ENCODE measurements at places on chromosomes 1 and 21. TPM values are rescaled to one million over a fixed set of nuclear protein-coding genes. Genes with fewer than 3 reads are reported as not detected.

LEFTY1 gene
- 0.13 TPM for total RNA-seq

DNAH14 gene
- 2.2 TPM for total RNA-seq

ADAMTS1 gene
- not detected for total RNA-seq

FCRL1 gene
- total RNA-seq: 0.28 TPM

MSH4 gene
- 0.05 TPM for total RNA-seq

BACH1 gene
- 13.2 TPM for total RNA-seq

DSCAM gene
- not detected for total RNA-seq

OLFML2B gene
- not detected for total RNA-seq

GRCh38 chr21:31115249-31115648 is 77.0 kb upstream of the KRTAP19-8 start:
- DNase-seq: no peak

GRCh38 chr1:17829579-17829978 is 74.4 kb downstream of the ACTL8 start:
- DNase-seq: no peak

GRCh38 chr1:218473522-218473921 is 128.4 kb downstream of the TGFB2 start:
- DNase-seq: no peak

DNA sequence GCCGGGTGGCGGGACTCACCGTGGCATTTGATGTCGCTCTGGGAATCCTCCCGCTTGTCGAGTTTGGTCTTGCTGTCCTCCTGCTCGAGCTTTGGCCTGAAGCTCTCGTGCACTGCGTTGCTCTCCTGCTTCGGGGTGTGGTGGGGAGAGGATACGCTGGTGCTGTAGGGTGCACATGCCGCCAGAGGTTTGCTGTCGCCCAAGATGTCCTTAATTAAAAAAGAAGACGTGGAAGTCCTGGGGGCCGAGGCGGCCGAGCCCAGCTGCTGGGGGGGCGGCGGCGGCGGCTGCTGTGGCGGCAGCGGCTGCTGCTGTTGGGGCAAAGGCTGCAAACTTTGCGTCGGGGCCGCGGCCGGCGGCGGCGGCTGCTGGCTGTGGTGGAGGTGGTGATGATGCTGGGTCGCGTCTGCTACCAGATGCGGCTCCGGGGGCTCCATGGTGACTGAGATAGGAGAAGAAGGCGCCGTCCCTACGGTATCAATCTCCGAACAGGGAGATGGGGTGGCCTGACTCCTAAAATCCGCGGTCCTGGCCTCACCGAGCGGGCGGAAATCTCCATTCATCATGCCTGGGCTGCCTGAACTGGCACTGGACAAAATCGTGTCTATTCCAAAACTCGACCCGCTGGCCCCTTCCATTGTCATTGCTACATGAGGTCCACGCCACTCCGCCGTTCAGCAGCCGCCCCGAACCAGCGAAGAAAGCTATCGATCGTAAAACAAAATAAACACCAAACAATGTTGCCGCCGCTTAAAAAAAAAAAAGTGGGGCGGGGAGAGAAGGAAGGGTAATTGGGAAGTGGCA is at the start of gene BARHL2:
Gene BARHL2 (minus strand): TSS at position 751 of the 804 bp plus-strand sequence. CDS start 107 bp downstream, at position 644.
- DNase-seq: no peak

DNA sequence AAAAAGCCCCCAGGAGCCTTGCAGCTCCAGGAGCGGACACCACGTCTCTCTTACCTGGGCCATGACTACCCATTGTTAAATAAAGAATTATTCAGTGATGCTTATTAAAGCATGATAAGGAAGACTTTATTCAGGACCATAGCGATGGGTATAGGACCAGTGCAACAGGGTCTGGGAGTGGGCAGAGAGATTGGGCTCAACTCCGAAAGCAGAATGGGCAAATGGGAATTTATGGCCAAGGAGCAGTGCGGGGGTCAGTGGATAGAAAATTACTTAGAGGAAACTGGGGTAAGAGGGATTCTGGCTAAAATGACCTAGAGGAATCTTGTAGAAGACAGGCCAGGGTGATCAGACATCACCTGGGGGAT is 580 bp upstream of the ATP5PO start:
- DNase-seq: no peak

DNA sequence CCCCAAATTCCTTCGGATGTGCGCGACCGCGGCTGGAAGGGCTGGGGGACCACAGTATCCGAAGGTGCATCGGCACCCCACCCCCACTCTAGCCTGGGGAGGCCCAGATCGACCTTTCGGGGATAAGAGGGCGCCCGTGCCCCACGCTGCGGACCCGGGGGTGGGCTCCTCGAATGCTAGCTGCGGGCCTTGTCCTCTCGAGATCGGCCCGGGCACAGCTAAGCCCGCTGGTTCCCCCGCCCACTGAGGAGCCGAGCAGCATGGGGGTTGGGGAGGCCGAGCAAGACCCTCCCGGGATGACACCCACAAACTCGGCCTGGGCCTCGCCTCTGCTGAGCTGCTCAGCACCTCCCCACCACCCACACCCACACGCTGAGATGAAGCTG is 653 bp upstream of the IFFO2 start:
- no peak for DNase-seq

- no peak for DNase-seq
These were observed 11.6 kb downstream of the MYBPH start for GRCh38 chr1:203163891-203164635.

DNA sequence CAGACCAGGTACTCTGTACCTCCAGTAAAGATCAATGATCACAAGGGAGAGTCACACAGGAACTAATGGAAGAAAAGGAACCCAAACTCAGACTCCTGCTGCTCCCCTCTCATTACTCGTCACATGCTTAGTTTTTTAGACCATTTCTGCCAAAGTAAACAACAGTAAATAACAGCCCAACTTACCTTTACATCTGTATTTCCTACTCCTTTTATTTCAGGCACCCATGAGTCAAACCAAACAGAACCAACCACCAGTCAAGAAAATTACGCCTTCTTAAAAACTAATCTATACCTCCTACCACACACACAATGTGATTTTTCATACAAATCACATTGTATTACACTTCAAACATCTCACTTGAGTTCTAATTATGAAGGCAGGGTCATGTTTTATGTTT is 61.4 kb upstream of the HTR1D start:
- no peak for DNase-seq

DNA sequence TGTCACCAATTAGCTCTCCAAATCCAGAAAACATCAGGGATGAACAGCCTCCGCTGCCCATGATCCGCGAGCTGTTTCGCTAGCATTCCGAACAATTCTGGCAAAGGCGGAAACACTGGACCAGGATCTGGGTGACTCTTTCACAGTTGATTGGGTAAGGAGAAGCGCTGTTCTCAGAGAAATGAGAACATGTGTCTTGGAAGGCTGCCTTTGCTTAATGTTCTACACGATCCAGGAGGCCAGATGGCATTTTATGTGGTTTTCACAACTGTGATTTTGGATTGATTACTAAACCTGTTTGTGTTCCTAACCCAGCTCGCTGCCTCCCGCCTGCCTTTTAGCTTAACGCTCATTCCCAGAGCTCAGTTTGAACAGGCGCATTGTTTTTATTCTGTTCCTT is 144.0 kb downstream of the KIF26B start:
- DNase-seq: no peak

DNA sequence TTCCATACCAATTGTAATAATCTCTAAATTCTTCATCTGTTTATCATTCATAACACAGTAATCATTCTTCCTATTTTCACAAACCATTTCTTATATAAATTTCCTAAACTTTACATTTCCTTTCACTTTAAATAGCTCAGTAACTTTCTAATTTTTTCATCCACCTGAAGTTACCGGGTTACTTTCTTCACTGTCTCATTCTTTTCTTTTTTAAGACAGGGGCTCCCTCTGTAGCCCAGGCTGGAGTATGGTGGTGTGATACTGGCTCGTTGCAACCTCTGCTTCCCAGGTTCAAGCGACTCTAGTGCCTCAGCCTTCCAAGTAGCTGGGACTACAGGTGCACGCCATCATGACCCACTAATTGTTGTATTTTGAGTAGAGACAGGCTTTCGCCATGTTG is 41.3 kb downstream of the RERE start:
- no peak for DNase-seq

DNA sequence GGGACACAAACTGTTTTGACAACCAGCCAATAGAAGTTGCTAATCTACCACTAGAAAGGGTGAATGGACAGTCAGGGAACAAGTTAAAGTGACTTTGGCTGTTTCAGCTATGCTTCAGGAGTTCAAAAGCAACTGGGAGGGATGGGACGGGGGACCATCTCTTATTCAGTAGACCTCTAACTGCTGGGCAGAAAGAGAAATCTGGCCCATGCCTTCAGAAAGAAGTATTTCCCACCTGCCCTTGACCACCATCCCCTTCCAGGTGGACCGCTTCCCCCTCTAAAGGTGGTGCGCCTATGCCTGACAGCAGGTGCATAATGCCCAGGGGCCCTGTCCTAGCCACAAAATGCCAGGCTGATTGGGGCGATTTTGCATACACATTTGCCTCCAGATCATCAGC is 5.2 kb downstream of the ITPKB start:
- DNase-seq: no peak

DNA sequence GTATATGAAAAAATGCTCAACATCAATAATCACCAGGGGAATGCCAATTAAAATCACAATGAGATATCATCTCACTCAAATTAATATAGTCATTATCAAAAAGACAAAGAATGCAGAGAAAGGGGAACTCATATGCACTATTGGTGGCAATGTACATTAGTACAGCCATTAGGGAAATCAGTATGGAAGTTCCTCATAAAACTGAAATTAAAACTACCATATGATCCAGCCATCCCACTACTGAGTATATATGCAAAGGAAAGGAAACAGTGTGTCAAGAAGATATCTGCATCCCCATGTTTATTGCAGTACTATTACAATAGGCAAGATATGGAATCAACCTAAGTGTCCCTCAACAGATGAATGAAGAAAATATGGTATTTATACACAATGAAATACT is 32.1 kb upstream of the TEKT2 start:
- DNase-seq: no peak

GRCh38 chr1:199612976-199613774 is 414.3 kb upstream of the NR5A2 start:
- DNase-seq: no peak

GRCh38 chr1:204647114-204647804 is 38.3 kb downstream of the LRRN2 start:
- DNase-seq: peak; percentile 63

- DNase-seq: no peak
These were observed 364.1 kb downstream of the HHAT start for GRCh38 chr1:210692796-210693195.

- no peak for DNase-seq
These were observed 53.1 kb downstream of the MEGF6 start for GRCh38 chr1:3558036-3558726.

DNA sequence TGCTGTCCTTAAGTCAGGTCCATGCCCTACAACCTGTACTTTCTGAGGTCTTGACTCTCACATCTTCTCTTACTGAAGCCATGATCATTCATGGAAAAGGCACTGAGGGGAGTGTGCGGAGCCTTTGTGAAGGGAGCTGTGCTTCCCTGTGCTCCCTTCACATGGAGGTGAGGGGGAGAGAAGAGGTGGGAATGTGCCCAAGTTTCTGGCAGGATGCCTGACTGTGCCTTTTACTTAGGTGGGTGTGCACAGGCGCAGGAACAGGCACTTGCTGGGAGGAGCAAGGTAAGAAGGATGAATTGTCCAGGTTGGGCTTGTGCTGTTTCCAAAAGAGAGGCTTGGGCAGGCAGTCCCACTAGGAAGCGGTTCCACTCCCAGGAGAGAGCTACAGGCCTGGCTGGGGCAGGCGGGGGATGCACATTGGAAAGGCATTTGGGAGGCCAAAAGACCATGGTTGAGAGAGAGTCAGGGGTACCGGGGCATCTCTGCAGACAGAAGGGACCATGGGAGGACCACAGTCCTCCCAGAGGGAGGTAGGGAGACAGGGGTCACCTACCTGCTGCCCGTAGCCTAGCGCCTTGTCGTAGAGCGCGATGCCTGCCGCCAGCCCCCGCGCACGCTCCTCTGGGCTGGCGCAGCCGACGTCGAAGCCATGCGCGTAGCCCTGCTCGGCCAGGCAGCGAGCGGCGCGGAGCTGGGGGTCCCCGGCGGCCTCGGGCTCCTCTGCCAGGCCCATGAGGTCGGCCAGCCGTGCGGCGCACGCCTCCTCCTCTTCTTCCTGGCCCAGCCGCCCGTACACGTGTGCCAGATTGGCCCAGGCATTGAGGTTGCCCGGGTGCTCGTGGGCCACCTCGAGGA is 853 bp downstream of the TTC22 start:
- DNase-seq: peak; percentile 16

- peak; percentile 49 for DNase-seq
These were observed 3.8 kb downstream of the RNF186 start for GRCh38 chr1:19811206-19811851.

GRCh38 chr1:230087028-230087716 is 20.1 kb downstream of the GALNT2 start:
- DNase-seq: no peak

DNA sequence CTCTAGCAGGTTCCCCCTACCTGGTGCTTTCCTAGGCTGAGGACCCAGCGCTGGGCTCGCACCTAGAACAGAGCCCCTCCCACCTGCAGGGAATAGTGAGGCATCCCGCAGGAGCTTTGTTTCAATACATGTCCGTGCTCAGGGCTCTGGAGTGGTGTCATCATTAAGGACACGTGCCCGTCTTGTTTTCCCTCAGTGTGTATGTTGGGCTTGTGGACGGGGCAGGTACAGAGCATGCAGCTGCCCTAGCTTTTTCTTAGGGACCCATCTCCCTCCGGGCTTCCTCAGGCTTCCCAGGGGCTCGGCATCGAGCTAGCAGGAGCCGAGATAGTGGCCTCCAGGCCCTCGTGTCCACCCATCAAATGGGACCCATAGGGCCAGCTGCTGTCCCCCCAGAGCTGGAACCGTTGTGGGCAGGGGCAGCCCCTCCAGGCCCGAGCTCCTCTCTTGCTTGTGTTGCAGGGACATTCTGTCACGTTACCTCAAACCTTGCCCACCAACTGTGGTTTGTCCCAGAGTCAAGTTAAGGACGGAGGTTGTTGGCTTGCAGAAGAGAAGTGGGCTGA is 3.9 kb downstream of the TMEM201 start:
- DNase-seq: no peak

DNA sequence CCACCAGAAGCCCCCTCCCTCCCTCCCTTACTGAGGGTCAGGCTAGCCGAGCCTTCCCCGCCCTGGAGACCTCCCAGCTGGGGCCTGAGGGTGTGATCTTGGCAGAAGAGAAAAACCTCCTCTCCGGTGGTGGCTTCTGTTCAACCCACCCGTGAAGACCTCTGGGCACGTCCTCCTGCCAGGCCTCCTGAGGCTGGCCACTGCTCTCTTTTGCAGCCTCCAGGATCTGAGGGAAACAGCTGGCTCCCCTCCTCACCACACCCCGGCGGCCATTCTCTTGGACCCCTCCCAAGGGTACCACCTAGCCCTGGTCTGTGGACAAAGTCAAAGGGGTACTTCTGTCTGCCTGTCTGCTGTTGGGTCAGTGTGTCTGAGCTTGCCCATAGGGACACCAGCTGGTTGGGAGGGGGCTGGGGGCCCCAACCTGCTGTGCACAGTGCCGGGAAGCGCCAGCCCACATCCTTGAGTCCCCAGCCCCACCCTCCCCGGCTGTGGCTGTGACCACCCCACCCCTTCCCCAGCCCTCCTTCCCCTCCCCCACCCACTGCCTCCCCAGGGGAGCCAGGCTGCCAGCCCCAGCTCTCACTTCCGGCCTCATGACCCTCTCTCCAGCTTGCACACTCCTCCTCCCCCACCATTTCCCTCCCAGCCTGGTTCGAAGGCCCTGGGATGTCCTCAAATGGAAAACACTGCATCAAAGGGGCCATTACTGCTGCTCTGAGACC is 48.1 kb downstream of the AHDC1 start:
- no peak for DNase-seq
